ENCODE measurements at places on chromosomes 7 and 10.

GRCh38 chr7:100434297-100435144 lies 1.8 kb downstream of the PPP1R35 start:
- no peak for DNase-seq

- no peak for DNase-seq
Observed at GRCh38 chr10:69890065-69890847, 88.5 kb downstream of the COL13A1 start.

DNA sequence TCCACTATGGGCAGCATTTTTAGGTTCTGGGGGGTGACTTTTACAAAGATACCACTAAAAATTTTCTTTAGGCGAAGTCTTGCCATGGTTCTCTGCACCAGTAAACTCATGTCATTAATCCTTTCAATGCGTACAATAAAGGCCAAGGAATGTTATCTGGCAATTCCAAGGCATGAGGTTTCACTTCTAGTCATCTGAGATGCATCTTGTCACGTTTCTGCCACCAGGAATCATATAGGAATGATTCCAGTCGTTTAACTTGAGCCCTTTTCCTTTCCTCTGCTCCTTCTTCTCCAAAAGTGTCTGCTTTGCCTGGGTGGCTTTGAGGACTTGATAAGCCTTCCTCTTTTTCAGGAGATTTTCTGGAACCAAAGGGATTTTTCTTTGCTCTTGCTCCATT lies 56.8 kb downstream of the COBL start:
- no peak for DNase-seq

GRCh38 chr7:158728911-158729645 lies 24.5 kb upstream of the NCAPG2 start:
- DNase-seq: no peak

- DNase-seq: peak; percentile 76
Observed at GRCh38 chr10:89337484-89337883, 9.7 kb downstream of the IFIT3 start.

DNA sequence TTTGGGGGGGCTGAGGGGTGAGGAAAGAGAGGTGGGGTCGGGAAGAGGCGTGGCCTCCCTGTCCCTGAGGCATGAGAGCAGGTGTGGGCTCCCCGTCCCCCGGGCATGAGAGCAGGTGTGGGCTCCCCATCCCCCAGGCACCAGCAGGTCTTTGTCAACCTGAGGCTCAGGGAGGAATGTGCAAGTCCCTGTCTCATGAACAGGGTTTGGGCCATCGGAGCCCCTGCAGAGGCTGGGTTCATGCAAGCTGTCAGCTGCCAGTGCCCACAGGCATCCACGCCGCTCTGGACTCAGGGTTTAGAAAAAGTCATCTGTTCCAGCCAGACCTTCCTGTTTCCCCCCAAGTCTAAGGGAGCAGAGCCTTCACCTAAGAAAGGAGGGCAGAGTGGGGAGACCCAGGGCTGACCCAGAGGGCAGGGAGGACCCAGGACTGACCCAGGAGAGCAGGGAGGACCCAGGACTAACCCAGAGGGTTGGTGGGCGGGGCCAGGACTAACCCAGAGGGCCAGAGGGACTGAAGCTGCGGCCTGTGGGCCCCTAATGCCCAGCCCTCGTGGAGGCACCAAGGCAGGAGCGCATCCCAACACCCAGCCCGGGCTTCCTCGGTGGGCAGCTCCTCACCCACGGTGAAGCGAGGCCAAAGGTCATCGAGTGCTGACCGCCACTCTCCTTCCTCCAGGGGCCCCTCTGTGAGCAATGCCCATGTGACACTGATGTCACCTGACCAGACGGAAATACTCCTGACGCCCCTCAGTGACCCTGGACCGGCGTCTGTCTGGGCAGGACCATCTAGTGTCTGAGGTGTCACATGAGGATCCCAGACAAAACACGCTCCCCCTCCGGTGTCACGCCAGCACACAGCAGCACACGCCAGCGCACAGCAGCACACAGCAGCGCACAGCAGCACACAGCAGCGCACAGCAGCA lies 28.9 kb upstream of the GPR146 start:
- DNase-seq: no peak

DNA sequence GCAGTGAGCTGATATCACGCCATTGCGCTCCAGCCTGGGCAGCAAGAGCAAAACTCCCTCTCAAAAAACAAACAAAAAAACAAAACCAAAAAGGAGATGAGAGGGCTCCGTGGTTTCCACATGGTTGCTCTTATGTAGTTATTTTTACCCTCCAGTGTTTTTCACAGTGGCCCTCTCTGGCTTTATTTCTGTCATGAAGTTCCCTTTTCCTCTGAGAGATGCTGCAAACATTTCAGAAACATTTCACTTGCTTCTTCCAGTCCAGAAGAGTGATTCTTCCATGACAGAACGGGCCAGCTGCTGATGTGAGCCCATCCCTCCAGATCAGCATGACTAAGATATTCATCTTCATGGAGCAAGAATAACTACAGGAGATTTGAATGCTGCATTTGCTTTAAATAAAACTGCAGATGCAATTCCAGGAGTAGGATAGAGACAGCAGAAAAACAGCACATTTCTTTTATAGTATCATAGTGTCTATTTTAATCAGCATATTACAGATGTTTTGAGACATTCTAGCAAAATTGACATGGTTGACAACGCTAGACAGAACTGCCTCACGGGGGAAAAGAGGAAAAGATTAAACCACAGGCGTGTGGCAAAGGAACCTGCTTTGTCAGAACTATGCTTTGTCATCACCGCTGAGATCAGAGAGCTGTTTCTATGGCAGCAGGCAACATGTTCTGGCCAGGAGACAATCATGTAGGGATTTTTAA lies 40.3 kb downstream of the NRCAM start:
- no peak for DNase-seq

GRCh38 chr10:119491966-119492757 lies 50.4 kb downstream of the RGS10 start:
- no peak for DNase-seq

DNA sequence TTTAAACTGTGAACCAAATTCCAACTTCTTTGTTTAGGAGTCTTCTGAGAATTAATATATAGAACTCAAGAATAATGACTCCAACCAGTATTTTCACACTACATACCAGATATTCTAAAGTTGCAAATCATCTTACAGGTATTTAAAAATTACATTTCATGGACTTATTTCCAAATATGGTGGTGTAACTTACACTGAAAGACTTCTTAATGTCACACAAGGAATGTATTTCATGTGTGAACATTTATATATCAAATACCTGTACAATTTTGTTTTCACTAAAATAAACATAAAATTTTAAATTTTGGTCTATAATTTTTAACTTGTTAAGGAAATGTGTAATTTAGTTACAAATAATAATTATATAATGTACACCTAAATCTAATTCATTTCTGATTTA lies 2.6 kb upstream of the CDK6 start:
- no peak for DNase-seq

DNA sequence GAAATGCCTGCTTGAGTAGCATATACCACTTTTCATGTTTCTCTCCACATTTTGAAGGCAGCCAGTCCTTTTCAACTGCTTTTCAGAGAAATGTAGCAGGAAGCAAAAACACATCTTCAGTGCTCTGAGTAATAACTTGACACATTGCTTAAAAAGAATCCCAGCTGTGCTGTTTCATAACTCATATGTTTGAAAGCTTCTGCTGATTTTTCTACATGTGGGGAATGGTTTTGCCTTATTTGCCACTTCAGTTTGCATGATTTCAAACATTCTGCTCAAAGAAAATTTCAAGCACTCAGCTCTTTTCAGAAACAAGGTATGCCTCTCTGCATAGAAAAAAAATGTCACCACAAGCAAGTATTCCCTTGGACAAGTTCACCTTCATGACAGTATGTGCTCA lies 732.8 kb downstream of the POM121L12 start:
- no peak for DNase-seq

GRCh38 chr7:80330434-80330833 lies 181.4 kb downstream of the GNAT3 start:
- peak; percentile 85 for DNase-seq

DNA sequence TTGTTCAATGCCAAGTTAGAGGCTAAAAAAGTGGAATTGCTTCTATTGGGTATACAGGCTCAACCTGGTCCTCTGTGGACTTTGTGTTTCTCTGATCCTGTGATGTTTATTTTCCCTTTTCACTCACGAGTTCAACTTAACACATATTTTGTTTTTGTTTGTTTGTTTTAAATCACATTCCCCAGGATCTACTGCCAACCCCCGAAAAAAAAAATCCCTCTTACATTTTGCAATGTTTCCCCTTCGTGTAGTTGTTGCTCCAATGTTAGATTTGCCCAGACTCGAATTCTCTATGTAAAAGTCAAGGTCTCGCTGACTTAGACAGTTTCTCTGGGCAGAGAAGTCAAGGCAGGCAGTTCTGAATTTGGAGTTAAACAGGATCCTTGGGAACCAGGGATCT lies 876.4 kb downstream of the CCSER2 start:
- DNase-seq: no peak

GRCh38 chr7:100629117-100629716 lies 12.1 kb downstream of the TFR2 start:
- DNase-seq: peak; percentile 39

DNA sequence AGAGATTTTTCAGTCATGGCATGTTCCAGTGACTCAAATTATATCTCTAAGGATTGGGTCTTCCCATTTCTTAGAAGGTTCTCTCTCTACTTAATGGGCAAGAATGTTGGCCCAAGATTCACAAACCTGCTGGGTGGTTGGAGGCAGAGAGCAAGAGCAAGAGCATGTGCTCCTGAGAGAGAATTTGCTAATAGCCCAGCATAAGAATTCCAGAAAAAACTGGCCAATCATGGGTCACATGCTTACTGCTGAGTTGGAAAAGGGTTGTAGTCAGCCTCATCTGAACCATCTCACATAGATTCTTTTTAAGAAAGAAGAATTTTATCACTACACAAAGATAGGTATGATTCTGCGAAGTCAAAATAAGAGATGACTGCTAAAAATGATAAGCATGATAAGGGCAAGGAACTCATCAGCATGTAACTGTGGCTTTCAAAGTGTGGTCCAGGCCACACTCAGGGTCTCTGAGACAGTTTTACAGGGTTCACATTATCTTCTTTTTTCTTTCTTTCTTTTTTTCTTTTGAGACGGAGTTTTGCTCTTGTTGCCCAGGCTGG lies 8.2 kb upstream of the VCL start:
- no peak for DNase-seq

DNA sequence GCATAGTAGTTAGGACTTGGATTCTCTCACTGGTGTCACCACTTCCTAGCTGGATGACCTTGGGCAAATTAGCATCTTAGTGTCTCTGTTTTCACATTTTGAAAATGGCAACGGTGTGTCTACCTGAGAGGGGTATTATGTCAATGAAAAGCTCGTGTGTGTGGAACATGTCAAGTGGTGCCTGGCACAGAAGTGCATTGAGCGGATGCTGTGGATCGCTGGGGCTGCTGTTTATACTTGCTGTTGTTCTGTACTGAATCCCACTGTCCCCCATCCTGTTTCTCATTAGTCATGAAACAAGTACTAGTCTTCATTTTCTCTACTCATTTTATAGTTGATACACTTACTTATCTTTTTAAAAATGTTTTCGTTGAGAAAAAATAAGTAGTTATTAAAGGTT lies 26.1 kb downstream of the RBM33 start:
- DNase-seq: no peak

DNA sequence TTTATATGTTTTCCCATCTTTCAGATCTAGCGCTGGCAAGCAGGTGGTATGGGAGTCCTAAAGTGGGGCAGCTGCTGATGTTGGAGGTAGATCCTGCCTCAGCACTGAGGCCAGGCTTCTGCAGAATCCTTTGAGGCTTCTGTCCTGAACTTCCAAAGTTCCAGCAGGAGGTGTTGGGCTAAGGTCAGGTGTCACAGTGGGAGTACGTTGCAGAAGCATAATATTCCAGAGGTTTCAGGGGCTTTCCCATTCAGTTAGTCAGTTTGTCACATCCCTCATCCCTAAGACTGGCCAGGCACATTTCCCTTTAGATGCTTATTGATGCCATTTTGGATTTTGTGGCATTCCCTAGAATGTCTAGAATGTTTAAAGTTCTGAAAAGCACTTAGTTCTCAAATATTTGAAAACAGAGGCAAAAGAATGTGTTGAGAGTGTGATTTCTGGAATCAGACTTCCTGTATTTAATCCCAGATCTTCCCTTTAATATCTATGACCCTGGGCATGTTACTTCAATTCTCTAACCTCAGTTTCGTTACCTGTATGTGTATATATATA lies 319.1 kb upstream of the PHYHIPL start:
- peak; percentile 30 for DNase-seq

GRCh38 chr10:77541247-77541646 lies 96.4 kb downstream of the KCNMA1 start:
- no peak for DNase-seq

GRCh38 chr7:44756904-44757303 lies 8.3 kb downstream of the ZMIZ2 start:
- no peak for DNase-seq

- no peak for DNase-seq
Observed at GRCh38 chr10:82420001-82420400, 545.0 kb downstream of the NRG3 start.

DNA sequence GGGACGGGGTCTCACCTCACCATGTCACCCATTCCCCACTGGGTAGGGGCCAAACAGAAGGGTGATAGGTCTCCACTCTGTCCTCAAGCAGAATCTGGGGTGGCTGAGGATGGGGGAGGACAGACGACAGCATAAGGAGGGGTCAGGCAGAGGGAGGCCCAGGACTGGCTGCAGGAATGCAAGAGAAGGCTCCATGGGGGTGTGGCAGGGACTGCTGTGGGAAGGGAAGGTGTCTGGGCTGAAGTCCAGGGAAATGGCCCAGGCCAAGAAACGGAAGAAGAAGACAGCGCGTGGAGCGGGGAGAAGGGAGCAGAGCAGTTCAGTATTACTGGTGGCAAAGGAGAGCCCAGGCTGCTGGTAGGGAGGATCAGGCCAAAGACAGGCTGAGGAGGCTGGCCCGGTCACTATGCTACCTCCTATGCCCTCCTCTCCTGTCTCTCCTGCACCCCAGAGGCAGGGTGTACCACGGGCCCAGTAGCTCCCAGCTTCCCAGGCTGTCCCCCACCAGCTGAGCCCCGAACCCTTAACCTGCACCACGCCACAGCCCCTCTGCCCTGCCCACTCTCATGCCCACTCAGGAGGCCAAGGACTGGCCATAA lies 60.9 kb downstream of the GRB10 start:
- DNase-seq: no peak

DNA sequence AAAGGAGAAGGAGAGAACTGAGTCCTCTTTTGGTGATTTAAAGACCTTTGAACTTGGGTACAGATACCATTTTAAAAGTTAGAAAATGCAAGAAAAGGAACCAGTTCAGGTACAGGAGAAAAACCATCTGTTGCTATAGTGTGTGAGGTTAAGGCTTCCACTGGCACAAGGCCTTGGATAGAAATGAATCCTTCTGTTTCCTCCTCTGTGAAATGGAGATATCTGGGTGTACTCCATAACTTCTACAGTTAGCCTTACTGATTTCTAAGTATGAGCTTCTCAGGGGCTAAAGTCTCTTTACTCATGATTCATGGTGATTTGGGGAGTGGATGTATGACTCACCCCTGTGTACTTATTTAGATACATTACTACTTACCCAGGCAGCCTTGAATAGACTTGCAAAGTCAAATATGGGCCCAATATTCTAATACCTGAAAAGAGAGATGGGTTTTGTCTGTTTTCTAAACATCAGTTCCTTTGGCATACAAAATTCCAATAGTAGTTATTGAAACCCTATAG lies 117.2 kb upstream of the ADO start:
- peak; percentile 30 for DNase-seq

GRCh38 chr10:79444199-79445119 lies 965 bp downstream of the ZCCHC24 start:
- DNase-seq: peak; percentile 75

- DNase-seq: no peak
Observed at GRCh38 chr7:157764193-157764592, 427.4 kb downstream of the DNAJB6 start.

GRCh38 chr10:121531076-121531829 lies 67.0 kb downstream of the FGFR2 start:
- DNase-seq: no peak
